ENCODE measurements at places on chromosomes 12 and 14. TPM values are rescaled to one million over a fixed set of nuclear protein-coding genes. Genes with fewer than 3 reads are reported as not detected.

CD163L1 gene
- total RNA-seq: 3.6 TPM

KRT6C gene
- total RNA-seq: not detected

PLEKHD1 gene
- not detected for total RNA-seq

C12orf76 gene
- 7.4 TPM for total RNA-seq

CHGA gene
- not detected for total RNA-seq
